ENCODE measurements at places on chromosomes 7 and 10.

DNA sequence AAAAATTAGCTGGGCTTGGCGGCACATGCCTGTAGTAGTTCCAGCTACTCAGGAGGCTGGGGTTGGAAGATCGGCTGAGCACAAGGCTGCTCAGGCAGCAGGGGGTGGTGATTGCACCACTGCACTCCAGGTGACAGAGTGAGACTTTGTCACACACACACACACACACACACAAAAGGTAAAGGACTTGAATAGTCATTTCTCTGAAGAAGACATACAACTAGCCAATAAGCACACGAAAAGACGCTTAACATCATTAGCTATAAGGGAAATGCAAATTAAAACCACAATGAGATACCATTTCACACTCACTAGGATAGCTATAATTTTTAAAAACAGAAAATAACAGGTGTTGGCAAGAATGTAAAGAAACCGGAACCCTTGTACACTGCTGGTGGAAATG lies 48.6 kb downstream of the HIP1 start:
- no peak for DNase-seq

- no peak for DNase-seq
Observed at GRCh38 chr10:45023426-45023825, 22.7 kb downstream of the ZNF22 start.

DNA sequence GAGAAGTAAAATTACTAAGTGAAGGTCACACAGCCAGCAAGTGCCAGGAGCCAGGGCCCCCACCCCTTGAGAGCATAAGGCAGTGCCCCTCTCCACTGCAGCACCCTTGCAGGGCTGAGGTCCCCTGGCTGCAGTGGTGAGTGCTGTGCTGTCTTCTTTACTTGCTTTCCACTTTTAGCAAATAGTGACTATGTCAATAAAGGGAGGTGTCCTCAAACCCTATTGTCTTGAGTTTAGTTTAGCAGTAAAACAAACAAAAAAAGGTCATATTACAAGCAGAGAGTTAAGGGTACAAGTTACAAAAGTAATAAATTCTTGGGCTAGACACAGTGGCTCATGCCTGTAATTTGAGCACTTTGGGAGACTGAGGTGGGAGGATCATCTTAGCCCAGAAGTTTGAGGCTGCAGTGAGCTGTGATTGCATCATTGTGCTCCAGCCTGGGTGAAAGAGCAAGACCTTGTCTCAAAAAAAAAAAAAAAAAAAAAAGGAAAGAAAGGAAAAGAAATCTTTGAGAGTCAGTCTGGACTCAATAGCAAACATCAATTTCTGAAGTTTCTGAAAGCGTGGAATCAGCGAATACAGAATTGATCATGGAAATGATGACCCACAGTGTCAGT lies 39.0 kb upstream of the KIF5B start:
- no peak for DNase-seq

DNA sequence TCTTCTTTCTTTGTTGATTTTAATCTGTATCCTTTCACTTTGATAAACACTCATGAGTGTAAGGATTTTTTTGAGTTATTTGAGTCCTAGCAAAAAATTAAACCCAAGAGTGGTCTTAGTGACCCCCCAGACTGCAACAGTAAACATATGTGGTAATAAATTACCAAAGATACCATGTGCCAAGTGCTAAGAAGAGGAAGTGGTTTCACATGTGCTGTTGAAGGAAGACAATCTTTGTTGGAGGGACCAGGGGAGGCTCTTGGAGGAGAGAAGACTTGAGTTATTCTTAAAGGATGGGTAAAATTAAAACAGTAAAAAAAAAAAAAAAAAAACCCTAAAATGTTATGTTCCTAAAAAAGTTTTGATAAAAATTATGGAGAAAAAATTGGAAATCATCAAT lies 150.2 kb downstream of the SEC23IP start:
- DNase-seq: no peak

- DNase-seq: no peak
Observed at GRCh38 chr7:45606050-45606449, 31.9 kb downstream of the ADCY1 start.

DNA sequence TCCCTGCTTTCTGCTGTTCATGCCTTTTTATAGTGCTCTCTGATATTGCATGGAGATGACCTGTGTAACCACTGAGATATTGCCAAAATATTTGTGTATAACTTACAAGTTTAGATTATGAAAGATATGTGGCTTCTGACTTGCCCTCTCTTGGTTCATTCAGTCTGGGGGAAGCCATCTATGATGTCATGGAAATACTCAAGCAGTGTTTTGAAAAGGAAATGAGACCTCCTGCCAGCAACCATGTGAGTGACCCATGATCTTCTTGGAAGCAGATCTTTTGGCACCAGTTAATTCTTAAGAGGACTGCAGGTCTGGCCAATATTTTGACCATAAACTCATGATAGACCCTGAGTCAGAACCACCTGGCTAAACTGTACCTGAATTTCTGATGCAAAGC lies 183.0 kb downstream of the THSD7A start:
- DNase-seq: no peak

DNA sequence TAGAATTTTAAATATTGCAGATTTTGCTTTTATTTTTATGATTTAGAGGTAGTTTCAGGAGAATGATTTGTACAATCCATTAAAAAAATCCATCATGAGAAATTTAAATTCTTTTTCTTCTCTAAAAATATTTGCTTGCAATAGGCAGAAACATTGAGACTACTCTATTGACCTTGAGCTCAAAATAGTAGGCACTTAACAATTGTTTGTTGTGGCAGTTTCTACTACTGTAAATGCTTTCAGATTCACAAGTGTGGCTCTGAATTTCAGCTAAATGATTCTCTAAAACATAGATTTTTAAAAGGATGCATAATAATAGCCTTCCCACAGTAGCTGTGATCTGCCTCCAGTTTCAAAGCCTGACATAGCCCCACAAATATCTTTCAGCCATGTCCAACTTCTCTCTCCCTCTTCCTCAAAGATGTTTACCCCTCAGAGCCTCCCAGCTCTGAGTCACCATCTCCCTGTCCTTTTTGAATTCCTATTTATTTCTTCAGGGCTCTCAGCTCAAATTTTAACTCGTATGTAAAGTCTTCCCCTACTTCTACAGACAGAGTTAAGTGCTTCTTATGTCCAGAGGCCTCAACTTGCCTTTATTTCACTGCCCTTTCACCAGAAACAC lies 160.5 kb downstream of the AOAH start:
- no peak for DNase-seq

GRCh38 chr10:113690749-113691148 lies 11.0 kb downstream of the CASP7 start:
- no peak for DNase-seq

- no peak for DNase-seq
Observed at GRCh38 chr10:133347710-133348517, 741 bp downstream of the PRAP1 start.

DNA sequence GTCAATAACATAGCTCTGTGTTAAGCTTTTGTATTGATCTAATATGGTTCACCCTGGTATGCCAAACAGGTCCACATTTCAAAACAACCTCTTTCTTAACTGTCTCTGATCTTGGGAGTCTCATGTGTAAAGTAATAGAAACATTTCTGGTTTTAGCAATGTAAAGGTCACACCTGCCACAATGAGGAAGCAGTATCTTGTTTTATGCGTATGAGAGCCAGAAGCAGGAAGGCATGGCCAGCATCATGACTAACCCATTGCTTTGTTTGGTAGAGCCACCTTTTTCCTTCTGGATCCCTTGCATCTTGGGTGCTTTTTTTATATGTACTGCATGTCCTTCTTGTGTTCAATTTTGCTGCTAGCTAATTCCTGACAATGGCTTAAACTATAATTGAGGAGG lies 411.3 kb upstream of the SEMA3C start:
- no peak for DNase-seq

DNA sequence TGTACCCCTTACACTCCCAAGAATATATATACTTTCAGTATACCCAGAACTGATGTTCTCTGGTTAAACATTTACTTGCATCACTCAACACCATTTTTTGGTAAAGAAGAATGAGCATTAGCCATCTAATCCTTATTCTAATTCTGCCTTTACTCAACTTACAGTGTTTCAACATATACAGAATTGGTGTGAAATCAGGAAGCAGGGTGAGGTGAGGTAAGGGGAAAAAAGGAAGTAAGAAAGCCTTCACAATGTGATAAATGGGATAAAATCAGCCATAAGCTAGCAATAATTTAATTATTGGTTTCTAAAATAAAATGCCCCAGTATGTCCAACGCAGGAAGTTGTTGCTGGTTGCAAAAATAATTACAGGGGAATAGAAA lies 605.4 kb downstream of the KCNMA1 start:
- no peak for DNase-seq

DNA sequence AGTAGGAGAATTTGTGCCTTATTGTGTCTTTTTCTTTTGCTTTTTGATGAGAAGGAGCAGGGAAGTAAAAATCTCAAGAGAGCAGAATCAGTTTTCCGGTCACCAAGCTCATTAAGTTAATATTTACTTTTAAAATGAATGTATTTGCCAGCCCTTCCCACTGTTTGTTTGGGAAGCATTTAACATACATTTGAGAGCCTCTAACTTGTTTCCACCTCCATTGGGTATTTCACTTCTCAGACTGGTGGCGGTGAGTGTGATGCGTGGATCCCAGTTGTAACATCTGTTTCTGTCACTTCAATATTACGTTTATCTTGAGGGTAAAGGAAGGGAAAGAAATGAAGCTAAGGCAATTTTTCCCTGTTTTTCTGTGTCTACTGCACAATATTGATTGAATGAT lies 22.8 kb downstream of the CDK14 start:
- no peak for DNase-seq

- DNase-seq: no peak
Observed at GRCh38 chr7:158421361-158421760, 166.3 kb downstream of the PTPRN2 start.

DNA sequence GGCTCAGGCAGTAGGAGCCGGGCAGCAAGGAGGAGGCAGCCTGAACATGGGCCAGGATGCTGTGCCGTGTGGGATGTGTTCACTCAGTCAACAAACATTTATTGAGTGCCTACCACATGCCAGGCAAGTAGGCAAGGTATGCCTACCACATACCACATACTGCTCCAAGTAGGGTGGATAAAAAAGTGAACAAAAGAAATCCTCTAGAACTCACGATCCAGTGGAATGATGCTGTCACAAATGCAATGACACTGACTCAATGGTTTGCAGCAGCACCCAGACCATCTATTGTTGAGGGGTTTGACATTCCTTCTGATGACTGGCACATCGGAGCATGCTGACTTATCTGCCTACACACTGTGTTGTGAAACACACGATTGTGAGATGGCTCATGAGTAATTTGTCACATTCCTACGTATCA lies 413.5 kb downstream of the NRG3 start:
- DNase-seq: no peak

DNA sequence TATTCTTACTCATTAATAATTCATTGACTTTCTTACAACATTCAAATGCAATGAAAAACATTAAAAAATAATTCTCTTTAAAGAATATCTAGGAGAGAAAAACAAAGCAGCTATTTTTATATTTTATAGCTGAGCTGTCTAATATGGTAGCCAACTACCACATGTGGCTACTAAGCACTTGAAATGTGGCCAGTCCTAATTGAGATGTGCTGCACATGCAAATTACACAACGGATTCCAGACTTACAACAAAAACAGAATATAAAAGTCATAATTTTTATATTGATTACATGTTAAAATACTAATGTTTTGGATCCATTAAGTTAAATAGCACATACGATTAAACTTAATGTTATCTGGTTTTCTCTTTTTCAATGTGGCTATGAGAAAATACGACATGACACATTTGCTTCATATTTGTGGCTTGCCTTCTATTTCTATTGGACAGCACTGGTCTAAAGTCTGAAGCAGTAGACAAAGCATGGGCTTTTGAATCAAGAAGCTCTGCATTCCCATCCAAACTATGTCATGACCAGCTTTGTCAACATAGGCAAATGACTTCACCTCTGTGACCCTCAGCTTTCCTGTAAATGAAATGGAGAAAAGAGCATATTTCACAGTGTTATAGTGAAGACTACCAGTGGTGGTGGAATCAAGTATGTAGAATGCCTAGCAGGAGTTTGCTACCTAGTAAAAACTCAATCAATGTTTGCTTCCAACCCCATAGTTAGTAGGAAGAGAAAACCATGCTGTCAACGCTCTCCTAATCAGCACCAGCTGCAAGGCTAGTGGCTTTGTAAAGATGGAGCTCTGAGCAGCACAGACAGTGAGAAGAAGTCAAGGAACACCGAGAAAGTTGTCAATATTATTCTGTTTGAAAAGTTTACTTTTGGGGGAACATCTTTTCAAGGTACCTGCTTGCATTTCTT lies 37.1 kb upstream of the GDF10 start:
- DNase-seq: no peak

GRCh38 chr7:26060733-26061677 lies 91.0 kb upstream of the NFE2L3 start:
- peak; percentile 86 for DNase-seq

DNA sequence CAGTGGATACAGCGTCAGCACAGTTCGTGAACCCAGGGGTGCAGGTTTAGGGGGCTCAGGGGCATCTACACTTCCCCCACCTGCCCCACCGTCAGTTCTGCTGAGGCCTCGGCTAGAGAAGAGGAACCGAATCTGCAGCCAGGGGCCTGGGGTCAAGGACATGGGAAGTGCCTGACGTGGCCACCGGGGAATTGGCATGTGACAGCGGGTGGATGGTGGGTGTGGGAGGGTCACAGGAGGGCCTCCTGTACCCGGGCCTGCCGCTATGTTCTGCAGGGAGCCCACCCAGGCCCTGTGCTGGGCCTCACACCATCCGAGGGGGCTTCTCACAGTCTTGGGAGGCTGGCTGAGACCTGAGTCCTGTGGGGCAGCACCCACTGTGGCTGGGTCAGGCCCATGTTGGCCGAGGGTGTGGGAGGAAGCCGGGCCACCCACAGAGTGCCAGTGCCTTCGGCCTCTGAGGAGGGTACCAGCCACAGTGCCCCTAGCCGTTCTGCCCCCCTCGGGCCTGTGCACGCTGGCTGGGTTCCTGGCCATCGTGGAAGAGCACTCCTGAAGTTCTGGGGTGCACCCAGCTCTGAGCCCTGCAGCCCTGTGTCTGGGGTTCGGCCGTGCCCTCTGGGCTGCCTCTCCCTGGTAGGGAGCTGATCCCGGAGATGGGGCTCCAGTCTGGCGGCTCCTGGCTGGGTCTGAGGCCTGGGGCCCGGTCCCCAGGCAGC lies 5.9 kb downstream of the TTYH3 start:
- DNase-seq: no peak

GRCh38 chr7:6271060-6271658 lies 1.3 kb downstream of the CYTH3 start:
- DNase-seq: peak; percentile 49

- DNase-seq: no peak
Observed at GRCh38 chr10:34613491-34613890, 201.6 kb downstream of the PARD3 start.

GRCh38 chr10:7773845-7774801 lies 13.7 kb downstream of the KIN start:
- no peak for DNase-seq

DNA sequence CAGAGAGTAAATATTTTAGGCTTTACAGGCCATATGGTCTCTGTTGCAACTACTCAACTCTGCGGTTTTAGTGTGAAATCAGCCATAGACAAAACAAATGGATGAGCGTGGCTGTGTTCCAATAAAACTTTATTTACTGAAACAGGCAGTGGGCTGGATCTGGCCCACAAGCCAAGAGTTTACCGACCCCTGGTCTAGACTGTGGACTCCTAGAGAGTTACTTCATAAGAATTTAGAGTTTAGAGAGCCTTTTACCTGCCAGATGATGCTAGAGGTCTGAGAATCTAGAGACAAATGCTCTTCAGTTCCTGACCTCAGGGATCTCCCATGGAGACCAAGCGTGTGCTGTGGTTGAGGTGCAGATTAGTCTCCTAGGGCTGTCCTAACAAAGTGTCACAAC lies 174.8 kb downstream of the PTEN start:
- no peak for DNase-seq
